ENCODE measurements at places on chromosomes 12 and 14.

GRCh38 chr14:90651976-90652560 is 164.2 kb downstream of the TTC7B start:
- no peak for DNase-seq

DNA sequence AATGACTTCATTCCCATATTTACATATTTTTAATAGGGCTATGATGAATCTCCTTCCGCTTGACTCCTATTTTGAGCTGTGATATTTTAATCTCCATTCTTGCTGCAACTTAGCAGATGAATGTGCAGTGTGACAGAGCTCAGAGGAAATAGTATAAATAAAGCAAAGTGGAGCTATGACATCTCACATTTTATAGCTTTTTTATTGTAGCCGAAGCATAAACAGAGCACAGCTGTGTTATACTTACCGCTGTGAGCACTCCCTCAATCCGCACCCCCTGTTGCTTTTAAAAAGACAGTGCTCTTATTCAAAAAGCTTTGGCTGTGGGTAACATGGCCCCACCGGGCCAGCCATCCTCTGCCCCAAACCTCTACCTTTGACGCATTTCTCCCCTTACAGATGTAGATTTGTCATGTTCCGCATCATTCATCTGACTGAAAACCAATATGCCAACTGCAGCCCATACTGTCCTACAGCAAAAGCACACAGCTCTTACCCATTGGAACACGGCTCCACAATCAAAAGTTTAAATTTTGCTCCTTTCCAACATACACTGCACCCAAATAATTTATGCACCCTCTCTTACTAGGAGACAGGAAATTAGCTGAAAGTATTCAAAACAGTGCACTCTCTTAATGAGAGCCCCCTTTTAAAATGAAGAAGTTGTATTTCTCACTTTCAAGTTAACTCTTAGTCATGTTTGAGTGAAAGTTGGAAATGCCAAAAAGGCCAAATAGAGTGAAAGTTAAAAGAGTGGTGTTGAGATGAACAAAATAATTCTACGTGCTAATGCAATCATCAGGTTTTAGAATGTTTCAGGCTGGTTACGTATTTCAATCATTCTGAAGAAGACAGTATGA is 429.3 kb upstream of the SOX5 start:
- DNase-seq: peak; percentile 50

- DNase-seq: no peak
Observed at GRCh38 chr12:112317481-112317880, 64.8 kb downstream of the HECTD4 start.

GRCh38 chr12:124547626-124548025 is 19.8 kb downstream of the NCOR2 start:
- no peak for DNase-seq
